Stromal cell of bone marrow (primary cell): ENCODE measurements at places on chromosomes 3 and 15.

DNA sequence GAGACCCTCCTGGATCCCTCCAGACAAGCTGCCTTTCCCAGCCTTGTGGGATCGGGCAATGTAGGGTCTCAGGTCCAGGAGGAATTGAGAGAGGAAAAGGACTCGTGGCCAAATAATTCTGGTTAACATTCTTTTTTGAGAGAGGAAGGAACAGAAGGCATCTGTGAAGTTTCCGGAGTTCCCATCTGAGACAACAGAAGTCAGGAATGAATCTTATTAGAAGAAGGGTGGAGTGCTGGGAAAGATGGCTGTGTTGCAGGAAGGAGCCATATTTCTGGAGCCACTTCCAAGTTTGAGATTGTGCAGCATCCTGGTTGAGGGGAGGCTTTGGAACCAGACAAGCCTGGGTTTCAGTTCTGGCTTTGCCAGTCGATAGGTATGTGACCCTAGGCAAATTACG is 9.4 kb downstream of the BOC start:
- DNase-seq: no peak

DNA sequence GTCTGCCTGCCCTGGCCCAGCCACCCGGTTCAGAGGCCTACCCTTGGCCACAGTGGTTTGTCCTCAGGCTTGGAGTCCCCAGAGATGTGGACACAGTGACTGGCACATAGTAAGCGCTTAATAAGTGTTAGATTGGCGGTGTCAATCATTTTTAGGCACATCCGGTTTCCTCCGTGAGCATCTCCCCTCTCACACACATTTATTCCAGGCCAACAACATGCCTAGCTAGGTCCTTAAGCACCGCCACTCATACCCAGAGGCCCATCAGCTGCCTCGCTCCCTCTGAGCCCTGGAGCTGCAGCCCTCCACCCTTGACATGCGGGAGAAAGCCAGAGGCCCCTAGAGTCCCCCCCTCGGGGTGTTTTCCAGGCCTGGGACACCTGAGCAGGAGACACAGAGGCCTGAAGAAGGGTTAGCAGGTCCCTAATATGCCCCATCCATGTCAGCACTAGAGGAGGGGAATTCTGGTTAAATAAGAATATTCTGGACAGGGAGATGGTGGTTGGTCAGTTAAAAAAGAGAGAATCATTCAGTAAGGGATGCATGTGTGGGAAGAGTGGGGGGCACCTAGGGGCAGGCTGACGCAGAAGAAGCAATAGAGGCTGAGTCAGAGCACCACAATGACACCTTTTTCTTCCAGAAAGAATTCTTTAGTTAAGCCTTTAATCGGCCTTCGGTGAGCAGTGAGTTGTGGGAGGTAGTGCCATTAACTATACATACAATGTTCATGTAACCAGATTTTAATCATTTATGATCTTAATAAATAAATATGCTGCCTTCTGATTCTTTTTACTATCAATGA is 22.3 kb downstream of the NR2F2 start:
- DNase-seq: no peak

DNA sequence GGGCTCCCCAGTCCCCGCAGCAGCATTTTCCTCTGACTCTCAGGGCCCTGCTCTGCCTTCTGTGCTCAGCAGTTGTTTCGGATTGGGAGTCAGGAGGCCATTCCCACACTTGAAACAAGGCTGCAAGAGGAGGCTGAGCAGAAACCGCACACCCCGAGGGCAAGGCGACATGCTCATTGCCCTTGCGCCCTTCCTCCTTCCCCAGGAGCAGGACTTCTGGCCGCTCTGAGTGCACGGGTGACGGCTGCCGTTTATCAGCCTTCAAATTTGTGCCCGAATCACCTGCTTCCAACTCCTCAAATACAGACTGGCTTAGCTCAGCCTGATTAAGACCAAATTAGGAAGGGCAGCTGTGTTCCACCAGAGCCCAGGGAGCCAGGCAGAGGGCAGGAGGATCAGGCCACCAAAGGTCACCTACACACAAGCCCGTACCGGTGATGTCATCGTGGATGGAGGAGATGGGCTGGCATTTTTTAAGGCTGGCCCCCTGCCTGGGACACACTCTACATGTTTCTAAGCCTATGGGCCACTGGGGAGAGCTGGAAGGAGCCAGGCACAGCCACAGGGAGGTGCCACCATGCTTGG is 38.1 kb downstream of the TM2D3 start:
- no peak for DNase-seq

GRCh38 chr15:51401051-51401780 is 59.8 kb downstream of the GLDN start:
- no peak for DNase-seq

DNA sequence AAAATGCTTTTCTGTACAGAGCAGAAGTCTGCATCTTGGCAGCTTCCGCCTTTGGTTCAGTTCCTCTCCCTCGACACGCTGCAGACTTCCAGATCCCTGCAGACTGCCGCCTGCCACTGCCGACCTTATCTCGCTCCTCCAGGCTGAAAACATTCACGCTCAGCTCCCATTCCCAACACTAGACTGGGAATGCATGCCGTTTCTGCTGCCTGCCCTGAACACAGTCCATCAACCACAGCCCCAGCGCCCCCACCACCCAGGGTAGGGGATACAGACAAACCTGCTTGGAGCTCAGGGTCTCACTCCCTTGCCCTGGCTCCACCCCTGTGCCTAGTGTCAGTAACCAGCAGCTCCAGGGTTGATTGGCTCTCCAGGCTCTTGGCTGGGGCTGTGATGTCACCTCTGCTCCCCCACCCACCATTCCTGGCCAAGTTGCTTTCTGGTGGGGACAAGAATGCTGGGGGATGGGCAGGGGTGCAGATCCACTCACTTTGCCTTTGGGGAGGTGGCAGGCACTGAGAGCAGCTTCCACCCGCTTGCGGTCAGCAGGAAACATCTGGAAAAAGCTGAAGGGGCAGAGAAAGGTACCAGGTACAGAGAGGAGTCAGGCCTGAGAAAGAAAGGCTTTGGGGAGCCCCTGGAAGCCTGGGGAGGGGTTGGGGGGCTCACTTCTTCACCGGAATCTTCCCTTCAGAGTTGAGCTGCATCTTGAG is 6.1 kb downstream of the PLCB2 start:
- no peak for DNase-seq

DNA sequence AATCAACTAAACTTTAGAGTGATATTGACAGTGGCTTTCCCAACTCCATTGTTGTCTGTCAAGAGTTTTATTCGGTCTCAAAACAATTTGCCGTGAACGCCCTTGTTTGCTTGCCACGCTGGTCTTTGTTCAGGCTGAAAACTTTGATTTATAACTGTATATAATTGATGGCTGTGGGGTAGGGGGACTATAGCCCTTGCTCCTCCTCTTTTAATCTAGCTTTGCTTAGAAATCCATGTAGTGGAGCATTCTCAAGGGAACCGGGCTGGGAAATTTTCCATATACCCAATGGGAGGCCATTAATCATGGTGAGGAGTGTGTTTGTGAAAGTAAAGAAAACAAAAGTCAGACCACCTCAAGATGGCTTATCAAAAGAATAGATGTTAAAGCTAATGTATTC is 339.8 kb upstream of the RARB start:
- no peak for DNase-seq

GRCh38 chr3:25849641-25850385 is 59.9 kb downstream of the OXSM start:
- DNase-seq: peak; percentile 48

DNA sequence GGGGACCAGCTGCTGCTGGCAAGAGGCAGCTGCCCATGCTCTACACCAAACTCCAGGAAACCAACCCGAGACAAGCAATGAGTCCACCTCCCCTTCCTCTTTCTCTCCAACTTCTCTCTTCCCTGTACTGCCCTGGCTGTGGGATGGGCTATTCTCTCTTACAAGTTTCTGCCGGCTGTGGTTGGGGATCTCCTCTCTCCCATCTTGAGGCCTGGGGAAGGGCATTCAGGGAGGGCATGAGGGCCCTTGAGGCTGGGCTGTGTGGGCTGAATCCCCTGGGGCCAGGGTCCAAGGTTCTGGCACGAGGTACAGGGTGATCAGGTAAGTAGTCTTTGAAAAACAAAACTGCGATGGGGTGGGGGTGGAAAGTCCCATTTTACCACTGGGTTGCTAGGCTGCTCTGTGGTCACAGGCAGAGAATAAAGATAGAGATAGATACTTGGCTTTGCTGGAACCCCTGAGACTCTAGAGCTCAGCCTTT is 32.3 kb upstream of the CTSH start:
- no peak for DNase-seq

- no peak for DNase-seq
Observed at GRCh38 chr3:17494117-17494809, 248.2 kb downstream of the TBC1D5 start.

- DNase-seq: no peak
Observed at GRCh38 chr3:178971614-178972013, 100.0 kb downstream of the ZMAT3 start.

DNA sequence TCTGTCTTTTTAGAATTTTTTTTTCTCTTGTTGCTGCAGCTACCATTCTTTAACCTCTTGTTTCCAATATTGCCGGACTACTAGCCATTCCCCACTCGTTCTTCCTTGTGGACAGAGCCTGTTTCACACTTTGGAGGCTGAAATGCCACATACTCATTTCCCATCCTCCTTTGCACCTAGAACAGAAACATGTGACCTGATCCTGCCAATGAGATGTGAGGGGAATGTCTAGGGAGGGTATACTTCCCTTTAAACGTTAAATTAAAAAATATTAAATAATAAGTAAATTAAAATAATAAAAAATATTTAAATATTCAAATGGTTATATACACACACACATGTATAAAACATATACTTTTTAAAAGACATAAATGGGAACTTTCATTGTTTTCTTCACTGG is 20.6 kb upstream of the MDFIC2 start:
- no peak for DNase-seq

DNA sequence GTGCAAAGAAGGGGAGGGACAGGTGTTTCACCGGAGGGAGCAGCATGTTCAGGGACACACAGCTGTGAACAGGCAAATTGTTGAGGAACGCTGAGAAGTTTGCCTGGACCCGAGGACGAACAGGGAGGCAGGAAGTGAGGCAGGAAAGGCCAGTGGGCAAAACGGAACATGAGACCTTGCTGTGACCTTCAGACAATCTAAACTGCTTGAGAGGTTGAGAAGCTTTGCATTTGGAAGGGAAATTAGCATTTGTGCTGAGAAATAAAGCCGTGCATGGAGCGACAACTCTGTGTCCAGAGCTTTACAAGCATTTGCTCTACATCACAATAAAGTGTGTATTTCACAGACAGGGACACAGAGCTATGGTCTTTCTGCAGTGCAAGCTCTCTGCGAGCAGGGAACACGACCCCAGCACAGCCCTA is 47.9 kb downstream of the CDC25A start:
- no peak for DNase-seq

DNA sequence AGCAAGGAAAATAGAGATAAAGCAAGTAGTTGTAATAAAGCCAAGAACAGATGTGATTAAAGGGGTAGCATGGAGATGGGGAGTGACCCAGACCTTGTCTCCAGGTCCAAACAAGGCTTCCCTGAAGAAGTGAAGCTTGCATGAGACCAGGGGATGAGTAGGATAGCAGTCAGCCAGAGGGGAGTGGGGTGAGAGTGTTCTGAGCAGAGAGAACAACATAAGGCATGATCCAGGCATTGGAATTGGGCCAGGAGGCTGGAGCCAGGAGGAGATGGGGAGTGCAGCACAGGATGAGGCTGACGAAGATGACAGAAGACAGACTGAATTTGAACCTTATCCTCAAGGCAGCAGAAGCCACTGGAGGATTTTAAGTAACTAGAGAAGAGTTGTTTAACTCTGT is 7.2 kb downstream of the TMOD2 start:
- no peak for DNase-seq

- no peak for DNase-seq
Observed at GRCh38 chr3:178699810-178700209, 163.6 kb downstream of the KCNMB2 start.

- peak; percentile 33 for DNase-seq
Observed at GRCh38 chr3:112327371-112327951, 5.5 kb upstream of the CD200 start.

DNA sequence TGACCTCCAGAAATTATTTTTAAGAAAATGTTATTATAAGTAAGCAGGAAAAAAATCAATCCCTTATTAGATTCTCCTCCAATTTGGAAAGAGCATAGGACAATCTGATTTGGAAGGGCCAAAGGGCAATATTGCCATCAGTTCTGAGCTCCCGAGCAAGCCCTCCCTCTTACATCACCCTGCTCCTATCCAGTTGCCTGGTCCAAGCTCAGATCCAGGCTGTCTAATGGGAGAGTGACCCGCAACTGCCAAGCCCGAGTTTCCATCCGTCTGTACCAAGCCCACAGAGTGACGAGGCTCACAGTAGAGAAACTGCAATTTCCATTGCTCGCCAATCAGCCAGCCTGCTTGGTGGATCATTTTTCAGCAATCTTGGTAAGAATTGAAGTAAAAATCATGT is 187.7 kb downstream of the MEX3B start:
- no peak for DNase-seq

GRCh38 chr3:186965141-186965879 is 35.0 kb downstream of the ST6GAL1 start:
- no peak for DNase-seq

GRCh38 chr3:40717471-40717870 is 192.7 kb downstream of the ZNF621 start:
- DNase-seq: no peak

DNA sequence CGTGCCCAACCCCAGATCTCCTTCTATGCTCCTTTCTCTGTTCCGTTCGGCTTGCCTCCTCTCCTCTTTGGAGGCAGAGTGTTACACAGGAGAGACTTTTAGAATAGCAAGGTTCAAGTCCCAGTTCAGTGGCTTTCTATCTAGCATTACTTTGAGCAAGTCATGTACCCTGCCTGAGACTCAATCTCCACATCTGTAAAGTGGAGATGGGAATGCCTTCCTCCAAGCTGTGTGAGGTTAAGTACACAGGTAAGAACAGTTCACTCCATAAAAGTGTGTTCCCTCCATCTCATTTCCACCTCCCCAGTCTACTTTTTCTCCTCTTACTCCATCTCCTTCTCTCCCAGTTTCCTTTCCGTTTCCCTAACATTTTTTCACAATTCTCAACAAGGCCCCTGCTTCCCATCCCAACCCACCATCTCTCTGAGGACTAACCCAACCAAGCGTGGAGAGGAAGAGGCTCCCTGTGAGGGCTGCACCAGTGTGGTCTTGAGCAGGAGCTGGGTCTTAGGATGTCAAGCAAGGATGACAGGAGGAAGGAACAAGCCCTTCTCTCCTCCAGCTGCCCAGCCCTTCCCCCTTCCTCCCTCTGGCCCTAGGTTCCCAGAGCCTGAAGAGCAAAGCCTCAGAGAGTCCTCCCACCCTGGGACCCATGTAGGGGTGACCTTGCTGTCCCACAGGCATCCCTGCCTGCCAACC is 6.4 kb downstream of the ATP8B4 start:
- no peak for DNase-seq
